Stimulated activated naive CD8-positive, alpha-beta T cell treated with anti-CD3 and anti-CD28 coated beads, Interleukin-15, amount 100 ng/mL, for 72 hours (primary cell): ENCODE measurements at places on chromosomes 12 and 14.

- no peak for DNase-seq
Measured at GRCh38 chr12:34393086-34393820, 371.0 kb downstream of the ALG10 start.

GRCh38 chr12:67751381-67751928 is 102.9 kb downstream of the DYRK2 start:
- no peak for DNase-seq

- DNase-seq: no peak
Measured at GRCh38 chr12:8946733-8947132, 2.7 kb downstream of the M6PR start.

GRCh38 chr12:55847033-55847432 is 4.3 kb upstream of the MMP19 start:
- no peak for DNase-seq

DNA sequence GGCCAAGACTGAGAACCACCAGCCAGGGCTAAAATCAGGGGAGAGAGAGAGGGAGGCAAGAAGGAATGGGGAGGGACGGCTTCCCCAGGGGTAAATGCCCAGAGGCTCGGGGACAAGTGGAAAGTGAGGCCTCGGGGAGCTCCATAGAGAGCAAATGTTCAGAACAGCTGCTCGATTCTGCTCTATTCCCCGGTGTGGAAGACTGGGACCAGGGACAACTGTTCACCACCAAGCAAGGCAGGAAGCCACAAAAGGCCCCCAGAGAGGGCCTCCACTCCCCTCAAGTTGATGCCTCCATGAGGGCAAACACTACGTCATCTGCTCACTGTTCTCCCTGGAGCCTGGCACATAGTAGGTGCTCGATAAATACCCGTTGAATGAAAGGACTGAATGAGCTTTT is 53.5 kb downstream of the IRF2BPL start:
- no peak for DNase-seq
